Left kidney (tissue), 8 donors: ENCODE measurements at places on chromosomes 12 and 14. TPM values are rescaled to one million over a fixed set of nuclear protein-coding genes. Genes with fewer than 3 reads are reported as not detected.

DNA sequence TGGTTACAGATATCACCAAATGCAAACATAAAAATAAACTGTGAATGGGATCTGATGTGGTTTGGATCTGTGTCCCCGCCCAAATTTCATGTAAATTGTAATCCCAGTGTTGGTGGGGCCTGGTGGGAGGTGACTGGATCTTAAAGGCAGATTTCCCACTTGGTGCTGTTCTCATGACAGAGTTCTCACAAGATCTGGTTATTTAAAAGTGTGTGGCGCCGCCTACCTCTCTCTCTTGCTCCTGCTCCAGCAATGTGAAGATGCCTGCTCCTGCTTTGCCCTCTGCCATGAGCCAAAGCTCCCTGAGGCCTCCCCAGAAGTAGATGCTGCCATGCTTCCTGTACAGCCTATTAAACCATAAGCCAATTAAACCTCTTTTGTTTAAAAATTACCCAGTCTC, 47.8 kb downstream of the SLC25A21 start:
- DNase-seq, result no peak

GRCh38 chr12:4147031-4147481, 126.5 kb upstream of the CCND2 start:
- no peak for DNase-seq

DNA sequence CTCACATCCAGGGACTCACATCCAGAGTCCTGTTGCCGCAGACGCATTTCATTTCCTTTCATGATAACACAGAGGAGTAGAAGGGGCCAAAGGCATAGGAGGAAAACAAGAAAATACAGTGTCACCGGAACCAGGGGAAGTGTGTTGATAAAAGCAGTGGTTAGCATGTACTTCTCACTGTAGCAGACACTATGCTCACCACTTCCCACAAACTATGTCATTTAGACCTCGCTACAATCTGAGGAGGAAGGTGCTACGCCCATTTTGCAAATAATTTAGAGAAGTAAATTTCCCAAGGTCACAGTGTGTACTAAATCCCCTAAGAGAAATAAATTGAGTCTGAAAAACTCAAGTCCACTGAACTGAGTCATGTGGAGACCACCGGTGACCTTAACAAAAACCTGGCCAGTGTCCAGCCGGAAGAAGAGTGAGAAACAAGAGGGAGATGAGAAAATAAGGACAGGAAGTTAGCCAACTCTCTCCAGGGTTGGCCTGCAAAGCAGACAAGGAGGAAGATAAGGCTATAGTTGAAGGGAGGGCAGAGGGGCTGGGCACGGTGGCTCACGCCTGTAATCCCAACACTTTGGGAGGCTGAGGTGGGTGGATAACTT, 25.8 kb upstream of the TMCC3 start:
- DNase-seq, result no peak

DNA sequence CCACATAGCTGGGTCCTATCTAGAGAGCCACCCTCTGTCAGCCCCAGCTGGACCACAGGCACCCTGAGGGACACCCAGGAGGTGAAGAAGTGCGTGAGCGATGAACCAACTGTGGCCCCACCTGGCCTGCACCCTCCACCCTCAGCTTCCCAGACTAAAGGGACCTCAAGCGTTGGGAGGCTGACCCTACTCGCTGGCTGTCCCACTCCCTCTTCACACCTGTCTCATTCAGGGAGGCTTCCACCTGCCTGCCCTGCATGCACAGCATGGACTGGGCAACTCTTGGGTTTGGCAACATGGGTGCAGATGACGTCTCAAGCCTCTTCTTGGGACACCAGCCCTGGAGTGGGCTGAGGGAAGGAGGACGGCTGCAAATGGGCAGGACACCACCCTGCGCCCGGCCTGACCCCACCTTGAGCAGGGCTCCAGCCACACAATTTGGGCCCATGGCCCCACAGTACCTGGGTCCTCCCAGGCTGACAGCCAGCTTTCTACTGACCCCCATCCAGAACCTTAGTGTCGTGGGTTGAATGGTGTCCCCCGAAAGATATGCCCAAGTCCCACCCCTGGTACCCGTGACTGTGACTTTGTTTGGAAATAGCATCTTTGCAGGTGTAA, 2.1 kb downstream of the TMEM179 start:
- DNase-seq, result no peak

GRCh38 chr14:101876555-101876938, 87.8 kb upstream of the DYNC1H1 start:
- DNase-seq, result no peak

GRCh38 chr14:65016471-65016870, 29.8 kb downstream of the FNTB start:
- no peak for DNase-seq

GRCh38 chr12:56241424-56242303, 11.8 kb downstream of the SLC39A5 start:
- DNase-seq, result no peak

DNA sequence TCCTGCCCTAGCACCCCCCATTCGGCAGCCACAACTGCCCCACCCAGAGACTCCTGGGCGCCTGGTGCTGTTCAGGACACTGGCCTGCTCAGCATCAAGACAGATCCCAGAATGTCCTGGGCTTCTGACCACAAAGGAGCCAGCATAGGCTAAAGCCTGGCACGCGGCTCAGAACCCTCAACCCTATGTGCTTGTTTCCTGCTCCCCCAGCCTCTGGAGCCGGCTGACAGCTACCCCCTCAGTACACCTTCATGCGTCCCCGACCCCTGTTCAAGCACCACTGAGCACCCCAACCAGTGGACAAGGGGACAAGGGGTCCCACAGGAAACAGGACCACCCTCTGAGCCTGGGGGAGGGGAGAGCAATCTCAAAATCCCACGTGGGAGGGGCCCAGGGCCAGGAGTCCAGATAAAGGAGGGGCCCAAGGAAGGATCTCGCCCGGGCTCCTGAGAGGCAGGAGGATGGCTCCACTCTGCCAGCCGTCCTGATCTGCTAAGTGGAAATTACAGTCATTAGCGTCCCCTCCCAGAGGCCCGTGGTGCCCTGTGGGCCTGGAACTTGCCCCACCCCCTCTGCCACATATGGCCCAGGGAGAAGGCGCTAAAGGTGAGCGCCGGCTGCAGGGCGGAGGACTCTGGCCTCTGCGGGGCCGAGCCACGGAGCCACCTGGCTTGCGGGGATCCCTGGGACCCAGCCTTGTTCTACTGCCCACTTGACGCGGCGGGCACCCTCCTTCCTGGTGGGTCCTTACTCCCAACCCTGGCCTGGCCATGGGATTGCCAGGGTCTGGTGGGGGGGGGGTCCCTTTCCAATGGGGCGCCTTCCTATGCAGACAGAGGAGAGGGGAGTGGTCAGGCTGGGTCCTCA, 27.2 kb upstream of the GPR132 start:
- peak; percentile 17 for DNase-seq

GRCh38 chr12:104749545-104749944, 208.5 kb downstream of the SLC41A2 start:
- no peak for DNase-seq

GRCh38 chr14:76710056-76711010, 50.9 kb upstream of the VASH1 start:
- DNase-seq, result peak; percentile 46

- no peak for DNase-seq
Measured at GRCh38 chr14:68634332-68634731, 158.5 kb downstream of the ZFP36L1 start.

DNA sequence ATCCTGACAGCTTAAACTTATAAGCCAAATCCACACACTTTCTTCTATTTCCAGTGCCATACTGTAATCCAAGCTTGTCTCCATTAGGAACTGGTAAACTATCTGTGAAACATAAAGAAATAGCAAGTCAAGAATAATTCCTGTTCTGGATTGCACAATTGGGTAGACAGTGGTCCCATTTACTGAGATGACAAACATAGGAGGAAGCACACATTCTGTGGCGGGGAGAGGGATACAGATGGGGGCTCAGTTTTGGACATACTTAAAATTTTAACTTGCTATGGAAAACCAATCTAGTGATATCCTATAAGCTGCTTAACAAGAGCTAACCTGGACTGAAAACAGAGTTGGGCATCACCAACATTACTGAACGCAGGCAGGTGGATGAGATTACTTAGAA, 16.3 kb downstream of the MAP4K5 start:
- DNase-seq, result no peak

DNA sequence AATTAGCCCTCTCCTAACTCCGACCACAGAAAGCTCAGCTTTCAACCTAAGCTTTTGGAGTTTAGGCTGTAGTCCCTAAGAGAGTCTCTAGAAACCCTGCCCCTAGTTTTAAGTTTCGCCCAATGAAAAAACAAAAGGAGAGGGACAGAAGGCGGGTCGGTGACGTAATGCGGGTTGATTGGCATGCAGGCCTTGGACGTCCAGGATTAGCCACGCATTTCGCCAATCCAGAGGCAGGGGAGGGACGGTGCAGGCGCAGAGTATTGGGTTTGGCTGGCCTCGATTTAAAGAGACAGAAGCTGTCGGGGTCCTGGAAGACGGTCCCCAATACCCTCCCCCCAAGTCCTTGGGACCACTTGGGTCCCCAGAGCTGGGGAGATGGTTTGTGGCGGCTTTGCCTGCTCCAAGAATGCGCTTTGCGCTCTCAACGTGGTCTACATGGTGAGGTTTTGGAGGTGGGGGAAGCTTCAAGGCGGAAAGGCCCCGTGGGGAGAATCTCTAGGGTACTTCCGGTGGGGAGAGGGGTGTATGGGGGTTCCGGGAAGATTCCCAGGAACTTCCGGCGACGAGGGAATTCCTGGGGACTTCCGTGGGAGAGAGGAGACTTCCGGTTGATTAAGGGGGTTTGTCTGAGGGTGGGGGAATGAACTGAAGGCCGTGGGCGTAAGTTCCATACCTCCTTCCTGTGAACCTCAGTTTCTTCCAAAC, at the start of gene TSPAN31:
TSPAN31 (plus strand) TSS at position 263 of the 708 bp plus-strand sequence; CDS start at position 379, 116 bp downstream.
- DNase-seq, result peak; percentile 98

- DNase-seq, result no peak
Measured at GRCh38 chr14:76771437-76771980, 10.2 kb downstream of the VASH1 start.

The KRT83 gene
- polyA plus RNA-seq, result not detected

The REP15 gene
- 2.7 TPM for polyA plus RNA-seq

The AGAP2 gene
- polyA plus RNA-seq, result 1.2 TPM

The ETFBKMT gene
- polyA plus RNA-seq, result 5.4 TPM

The RIC8B gene
- polyA plus RNA-seq, result 34.4 TPM

The RFX4 gene
- 0.20 TPM for polyA plus RNA-seq

The ART4 gene
- polyA plus RNA-seq, result 0.22 TPM

The ANAPC7 gene
- 102 TPM for polyA plus RNA-seq
